CD4-positive, alpha-beta memory T cell (primary cell): ENCODE measurements at places on chromosomes 16 and 17.

- DNase-seq = no peak
These were observed 16.6 kb downstream of the DPEP1 start for GRCh38 chr16:89629827-89630610.

DNA sequence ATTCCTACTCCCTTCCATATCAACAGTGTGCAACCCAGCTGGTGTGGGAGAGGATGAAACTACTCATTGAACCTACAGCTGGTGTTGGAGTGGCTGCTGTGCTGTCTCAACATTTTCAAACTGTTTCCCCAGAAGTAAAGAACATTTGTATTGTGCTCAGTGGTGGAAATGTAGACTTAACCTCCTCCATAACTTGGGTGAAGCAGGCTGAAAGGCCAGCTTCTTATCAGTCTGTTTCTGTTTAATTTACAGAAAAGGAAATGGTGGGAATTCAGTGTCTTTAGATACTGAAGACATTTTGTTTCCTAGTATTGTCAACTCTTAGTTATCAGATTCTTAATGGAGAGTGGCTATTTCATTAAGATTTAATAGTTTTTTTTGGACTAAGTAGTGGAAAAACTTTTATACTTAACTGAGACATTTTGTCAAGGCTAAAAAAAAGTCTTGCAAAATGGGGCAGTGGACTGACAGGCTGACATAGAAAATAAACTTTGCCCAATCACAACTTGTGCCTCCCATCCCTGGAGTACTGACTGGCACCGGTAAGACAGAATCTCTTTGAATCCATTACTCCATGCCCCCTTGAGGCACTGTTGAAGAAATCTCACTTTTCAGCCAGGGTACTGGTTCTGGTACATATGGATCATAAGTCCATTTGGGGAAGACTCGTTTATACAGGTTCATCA, 12.5 kb downstream of the TSR1 start:
- no peak for DNase-seq

DNA sequence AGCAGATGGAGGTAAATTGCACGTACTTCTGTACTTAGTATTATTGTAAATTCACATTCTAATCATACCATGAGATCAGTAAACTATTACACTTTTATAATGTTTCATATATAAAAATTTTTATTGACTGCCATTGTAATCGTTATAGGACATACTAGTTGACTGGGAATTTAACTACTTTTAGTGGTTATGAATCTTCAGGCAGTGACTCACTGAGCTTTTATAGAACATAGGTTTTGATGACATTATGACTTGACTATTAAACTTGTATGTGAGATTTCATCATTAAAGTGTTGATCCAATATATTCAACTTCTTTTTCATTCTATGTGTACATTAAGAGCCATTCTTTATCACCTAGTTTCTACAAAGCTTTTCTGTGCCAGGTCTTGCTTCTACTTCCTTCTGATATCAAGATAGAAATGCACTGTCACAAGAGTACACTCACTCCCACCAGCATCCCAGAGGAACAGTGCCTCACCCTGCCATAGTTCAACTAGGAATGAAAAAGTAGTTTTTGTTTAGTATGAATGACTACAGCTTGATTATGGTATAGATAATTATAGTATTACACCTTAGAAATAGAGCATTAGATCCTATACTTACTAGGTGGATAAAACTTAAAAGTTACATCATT, 142.4 kb upstream of the RBL2 start:
- no peak for DNase-seq

- DNase-seq = no peak
These were observed 6.2 kb downstream of the FSCN2 start for GRCh38 chr17:81534157-81535006.

DNA sequence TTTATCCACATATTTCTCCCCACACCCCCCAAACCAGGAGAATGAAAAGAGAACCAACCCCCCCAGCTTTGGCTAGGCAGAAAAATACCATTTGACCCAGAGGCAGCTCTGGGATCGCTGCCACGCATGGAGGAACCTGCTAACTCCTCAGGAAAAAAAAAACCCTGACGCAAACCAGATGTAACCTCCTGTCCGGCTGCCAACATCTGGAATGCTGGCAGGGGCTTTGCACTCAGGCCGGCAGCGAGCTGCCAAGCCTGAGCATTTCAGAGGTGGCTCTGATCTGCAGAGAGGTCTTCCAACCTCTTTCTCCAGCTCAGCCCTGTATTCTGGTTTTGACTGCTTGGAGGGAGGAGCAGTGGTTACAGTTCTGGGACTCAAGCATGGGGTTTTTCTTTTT, 8.2 kb downstream of the IGFBP4 start:
- DNase-seq = no peak

- DNase-seq = no peak
These were observed 9.1 kb upstream of the THAP11 start for GRCh38 chr16:67833030-67833414.

GRCh38 chr17:63676584-63676983, 23.3 kb downstream of the LIMD2 start:
- no peak for DNase-seq

DNA sequence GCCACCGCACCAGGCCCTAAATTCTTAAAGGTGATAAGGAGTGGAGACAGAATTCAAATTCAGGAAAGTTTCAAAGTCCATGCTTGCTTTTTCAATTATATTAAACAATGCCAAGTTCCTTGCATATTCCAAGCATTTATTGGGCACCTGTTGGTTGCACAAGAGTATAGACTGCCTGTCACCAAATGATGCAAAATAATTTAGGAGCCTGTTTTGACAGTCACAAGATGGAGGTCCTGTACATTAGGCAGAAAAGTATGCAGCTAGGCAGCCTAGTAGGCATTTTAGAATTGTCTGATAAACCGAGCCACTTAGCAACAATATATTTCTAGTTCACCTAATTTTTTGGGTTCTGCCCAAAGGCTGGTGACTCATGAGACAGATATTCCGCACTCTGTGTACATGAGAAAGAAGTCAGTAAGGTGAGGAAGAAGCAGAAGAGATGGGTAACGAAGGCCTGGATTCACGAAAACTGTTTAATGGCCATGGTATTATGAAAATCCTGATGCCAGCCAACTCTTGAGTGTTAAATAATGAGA, 7.3 kb downstream of the ACACA start:
- no peak for DNase-seq

DNA sequence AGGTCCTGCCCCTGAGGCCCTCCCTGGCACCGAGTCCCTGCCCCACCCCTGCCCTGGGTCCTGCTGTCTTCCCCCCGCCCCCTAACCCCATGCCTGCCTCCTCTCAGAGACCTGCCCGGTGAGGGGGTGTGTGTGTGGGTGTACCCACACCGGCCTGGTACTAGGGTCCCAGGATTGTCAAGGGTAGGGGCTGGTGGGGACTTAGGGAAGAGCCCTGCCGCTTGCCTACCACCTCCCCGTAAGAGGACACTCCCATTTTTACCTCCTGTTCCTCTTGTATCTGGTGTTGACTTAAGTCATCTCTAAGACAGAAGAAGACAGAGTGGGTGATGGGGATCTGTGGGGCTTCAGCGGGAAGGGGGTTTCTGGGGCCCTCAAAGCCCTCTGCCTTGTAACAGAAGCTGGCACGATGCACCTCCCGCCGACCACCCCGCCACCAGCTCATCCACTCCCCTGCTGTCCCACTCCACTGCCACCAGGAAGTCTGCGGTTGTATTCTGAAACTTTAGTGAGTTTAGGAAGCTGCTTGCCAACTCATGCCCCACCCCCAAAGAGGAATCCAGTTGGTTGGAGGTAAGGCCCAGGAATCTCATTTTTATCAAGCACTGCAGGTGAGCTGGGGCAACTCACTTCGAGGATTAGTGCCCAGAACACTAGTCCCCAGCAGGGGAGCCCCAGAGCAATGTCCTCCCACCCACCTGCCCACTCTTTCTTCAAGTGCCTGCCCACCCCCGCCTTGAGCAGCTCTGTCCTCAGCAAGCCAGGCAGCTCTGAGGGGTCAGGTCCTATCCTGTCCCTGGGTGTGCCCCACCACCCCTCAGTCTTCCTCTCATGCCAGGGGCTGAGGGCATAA, 5.6 kb downstream of the SPATA32 start:
- no peak for DNase-seq

DNA sequence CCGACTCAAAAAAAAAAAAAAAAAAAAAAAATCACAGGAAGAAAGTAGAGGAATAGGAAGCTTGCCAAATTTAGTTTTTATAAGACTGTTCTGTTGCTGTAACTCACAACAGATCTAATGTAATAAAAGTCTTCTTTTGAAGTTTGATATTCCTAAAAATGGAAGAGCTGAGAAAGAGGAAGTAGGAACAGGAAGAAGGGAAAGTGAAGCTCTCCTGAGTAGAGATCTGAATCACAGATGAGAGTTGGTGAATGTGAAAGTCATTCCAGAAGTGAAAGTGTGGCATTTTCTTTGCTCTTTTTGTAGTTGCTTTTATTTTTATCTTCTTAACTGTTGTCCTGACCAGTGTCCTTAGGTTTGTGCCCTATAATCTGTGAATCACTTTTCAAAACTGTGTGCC, 2.1 kb downstream of the NMT1 start:
- no peak for DNase-seq

DNA sequence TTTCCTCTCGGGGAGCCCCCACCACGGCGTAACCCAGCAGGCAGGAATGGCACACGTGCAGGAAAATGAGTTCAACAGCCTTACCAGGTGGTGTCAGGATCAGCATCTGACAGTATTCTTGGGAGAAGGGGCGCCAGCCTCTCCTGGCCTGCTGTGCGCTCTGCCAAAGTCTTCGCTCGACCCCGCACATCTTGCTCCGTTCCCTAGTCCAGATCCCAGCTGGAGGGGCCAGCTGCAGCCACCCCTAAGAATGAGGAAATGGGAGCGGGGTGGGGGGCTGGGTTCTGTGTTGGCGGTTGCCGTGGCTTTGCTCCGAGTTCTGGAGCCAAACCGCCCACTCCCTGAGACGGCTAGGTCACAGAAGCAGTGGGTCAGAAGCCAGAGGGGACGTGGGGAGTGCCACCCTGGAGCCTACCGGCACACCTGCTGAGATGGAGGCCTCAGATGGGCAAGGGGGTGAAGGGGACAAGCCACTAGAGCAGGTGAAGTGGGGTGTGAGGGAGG, at the start of gene CHCT1:
TSS of gene CHCT1 (plus strand) at position 328 of the 504 bp plus-strand sequence. CDS start at position 432, 104 bp downstream.
- DNase-seq = no peak

GRCh38 chr16:86205521-86206245, 304.6 kb upstream of the FOXF1 start:
- no peak for DNase-seq
